ENCODE measurements at places on chromosomes 7 and 10.

GRCh38 chr7:28483908-28484605 lies 71.7 kb downstream of the CREB5 start:
- no peaks in the 10 kb centered on the region for H3K36me3 ChIP-seq
- no peaks in the 10 kb centered on the region for H3K4me1 ChIP-seq
- no peak overlapping the region for H3K4me3 ChIP-seq

- DNase-seq = no peak
- H3K27me3 ChIP-seq = no peaks in the 10 kb centered on the region
- H3K36me3 ChIP-seq = no peaks in the 10 kb centered on the region
- H3K4me3 ChIP-seq = no peak overlapping the region
- no peak overlapping the region for H3K27ac ChIP-seq
- no peaks in the 10 kb centered on the region for H3K4me1 ChIP-seq
Observed at GRCh38 chr7:84647797-84648757, 453.5 kb upstream of the SEMA3A start.

DNA sequence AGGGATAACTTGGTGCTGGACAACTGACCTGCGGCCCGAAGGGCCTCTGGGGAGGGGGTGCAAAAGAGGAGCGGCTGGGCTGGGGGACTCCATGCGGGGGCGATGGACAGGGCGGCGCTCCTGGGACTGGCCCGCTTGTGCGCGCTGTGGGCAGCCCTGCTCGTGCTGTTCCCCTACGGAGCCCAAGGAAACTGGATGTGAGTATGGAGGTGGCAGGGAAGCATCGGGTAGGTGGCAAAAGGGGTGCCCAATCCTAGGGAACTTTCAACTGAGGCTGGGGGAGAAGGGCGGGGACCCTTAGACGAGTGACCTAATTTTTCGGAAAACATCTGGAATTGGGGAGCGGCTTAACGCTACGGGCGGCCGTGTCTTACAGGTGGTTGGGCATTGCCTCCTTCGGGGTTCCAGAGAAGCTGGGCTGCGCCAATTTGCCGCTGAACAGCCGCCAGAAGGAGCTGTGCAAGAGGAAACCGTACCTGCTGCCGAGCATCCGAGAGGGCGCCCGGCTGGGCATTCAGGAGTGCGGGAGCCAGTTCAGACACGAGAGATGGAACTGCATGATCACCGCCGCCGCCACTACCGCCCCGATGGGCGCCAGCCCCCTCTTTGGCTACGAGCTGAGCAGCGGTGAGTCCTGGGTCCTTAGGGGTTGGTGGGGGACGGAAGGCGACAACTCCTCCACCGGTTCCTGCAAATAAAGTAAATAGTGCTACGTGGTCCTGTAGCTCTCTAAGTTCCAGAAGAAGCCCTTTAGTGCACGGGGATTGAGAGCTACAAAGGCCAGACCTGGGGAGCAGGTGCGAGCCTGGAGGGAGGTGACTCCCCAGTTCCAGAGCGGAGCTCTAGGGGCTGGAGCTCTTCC lies 622 bp downstream of the WNT16 start:
- no peaks in the 10 kb centered on the region for H3K36me3 ChIP-seq
- peak; percentile 38 for DNase-seq
- peaks cover 46% of the 10 kb centered on the region for H3K27me3 ChIP-seq
- H3K27ac ChIP-seq = no peak overlapping the region

GRCh38 chr7:148408307-148408706 lies 182.3 kb upstream of the C7orf33 start:
- no peaks in the 10 kb centered on the region for H3K36me3 ChIP-seq
- no peak overlapping the region for H3K4me3 ChIP-seq
- DNase-seq = no peak
- H3K4me1 ChIP-seq = no peaks in the 10 kb centered on the region

- no peak for DNase-seq
- no peak overlapping the region for H3K4me3 ChIP-seq
- H3K4me1 ChIP-seq = no peaks in the 10 kb centered on the region
Observed at GRCh38 chr7:132191418-132191817, 384.9 kb downstream of the PLXNA4 start.

DNA sequence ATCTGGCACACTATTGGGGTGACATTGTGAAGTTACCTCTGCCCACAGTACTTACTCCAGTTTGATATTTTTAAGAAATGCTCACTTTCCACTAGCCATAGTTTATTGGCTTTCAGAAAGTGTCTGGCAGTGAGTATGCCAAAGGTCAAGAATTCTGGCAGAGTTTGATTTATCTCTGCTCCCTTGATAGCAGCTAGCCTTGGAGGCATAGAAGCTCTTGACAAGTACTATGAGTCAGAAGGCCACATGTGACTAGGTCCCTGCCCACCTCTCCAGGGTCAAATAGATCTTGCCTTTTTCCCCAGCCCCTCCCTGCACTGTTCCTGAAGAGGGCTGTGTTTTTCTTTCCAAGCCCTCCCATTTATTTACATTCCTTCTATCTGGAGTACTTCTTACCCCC lies 202.2 kb downstream of the AUTS2 start:
- no peak for DNase-seq
- no peaks in the 10 kb centered on the region for H3K27me3 ChIP-seq
- H3K4me3 ChIP-seq = no peak overlapping the region
- peaks cover 6% of the 10 kb centered on the region for H3K4me1 ChIP-seq
- no peak overlapping the region for H3K27ac ChIP-seq
- H3K36me3 ChIP-seq = no peaks in the 10 kb centered on the region

DNA sequence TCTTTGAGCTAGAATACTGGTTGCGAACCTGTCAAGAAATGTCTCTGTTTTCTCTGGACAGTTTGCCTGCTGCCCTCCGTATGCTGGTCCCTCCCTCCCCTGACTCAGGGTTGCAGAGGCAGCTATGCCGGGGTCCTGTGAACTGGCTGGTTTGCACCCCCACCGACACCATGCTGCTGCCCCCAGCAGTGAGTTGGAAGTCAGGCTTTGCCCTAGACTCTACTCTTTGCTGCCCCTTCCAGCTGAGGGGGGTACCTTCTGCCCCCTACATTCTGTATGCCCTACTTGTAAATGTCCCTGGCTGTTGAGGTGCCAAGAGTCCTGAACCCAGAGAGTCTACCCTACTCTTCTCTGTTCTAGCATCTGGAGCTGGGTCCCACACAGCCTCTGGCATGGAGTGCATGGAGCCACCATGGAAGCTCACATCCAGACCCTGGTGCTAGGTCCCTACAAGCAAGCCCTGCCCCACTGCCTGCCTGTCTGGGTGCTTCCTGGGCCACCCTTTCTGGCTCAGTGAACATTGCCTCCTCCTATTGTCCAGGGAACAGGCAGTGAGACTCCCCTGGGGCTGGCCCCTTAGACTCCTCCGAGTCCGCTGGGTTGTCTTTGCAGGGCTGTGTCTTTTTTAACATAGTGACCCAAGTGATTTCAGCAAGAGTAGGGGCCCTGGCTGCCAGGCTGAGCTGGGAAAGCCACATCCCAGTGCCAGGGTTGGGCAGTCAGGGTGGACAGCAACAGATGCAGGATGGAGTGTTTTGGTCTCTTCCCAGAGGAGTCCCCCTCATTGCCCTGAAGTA lies 138.9 kb downstream of the ADCY1 start:
- no peaks in the 10 kb centered on the region for H3K27me3 ChIP-seq
- no peak for DNase-seq
- no peaks in the 10 kb centered on the region for H3K36me3 ChIP-seq
- H3K27ac ChIP-seq = no peak overlapping the region

- H3K27me3 ChIP-seq = no peaks in the 10 kb centered on the region
- H3K27ac ChIP-seq = no peak overlapping the region
- no peak for DNase-seq
- H3K36me3 ChIP-seq = peaks cover 42% of the 10 kb centered on the region
Observed at GRCh38 chr7:75054744-75055143, 18.9 kb downstream of the RCC1L start.

DNA sequence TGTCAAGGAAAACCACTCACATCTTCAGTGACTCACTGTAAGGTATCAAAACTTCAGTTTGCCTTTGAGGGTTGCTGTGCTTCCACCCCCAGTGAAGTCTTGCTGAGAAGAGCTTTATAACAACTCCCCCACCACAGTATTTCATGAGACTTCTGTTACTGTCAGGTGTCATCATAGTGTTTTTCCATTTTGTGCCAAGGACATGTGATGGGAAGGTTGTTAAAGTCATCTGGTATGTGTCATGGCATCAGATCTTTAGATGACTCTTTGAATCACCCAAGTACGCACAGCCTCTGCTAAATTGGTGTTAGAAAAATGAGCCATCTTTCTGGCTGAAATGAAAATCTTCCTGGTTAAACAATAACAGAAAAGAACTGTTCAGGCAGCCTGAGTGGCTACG lies 115.0 kb upstream of the CCDC6 start:
- no peak overlapping the region for H3K4me3 ChIP-seq
- no peak overlapping the region for H3K27ac ChIP-seq
- H3K4me1 ChIP-seq = no peaks in the 10 kb centered on the region
- H3K27me3 ChIP-seq = peaks cover 4% of the 10 kb centered on the region
- DNase-seq = no peak
- no peaks in the 10 kb centered on the region for H3K36me3 ChIP-seq

DNA sequence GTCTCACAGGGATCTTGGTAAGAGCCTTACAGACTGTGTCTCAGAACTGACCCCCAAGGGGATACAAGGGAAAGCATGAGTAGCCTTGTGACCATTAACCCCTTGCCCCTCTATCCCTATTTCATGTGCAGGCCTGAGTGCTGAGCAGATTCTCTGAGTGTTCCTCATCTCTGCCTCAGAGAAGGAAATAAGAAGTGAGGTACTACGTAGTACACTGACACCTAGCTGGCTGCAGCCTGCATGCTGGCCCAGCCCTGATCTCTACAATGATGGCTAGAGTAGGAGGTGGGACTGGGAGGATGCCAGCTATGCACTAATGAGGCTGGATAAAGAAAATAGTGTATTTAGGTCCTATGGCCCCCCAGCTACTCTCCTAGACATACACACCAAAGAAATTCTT lies 174.9 kb upstream of the HPS1 start:
- H3K27me3 ChIP-seq = no peaks in the 10 kb centered on the region
- no peak for DNase-seq
- no peak overlapping the region for H3K27ac ChIP-seq
- no peaks in the 10 kb centered on the region for H3K4me1 ChIP-seq

GRCh38 chr10:6875269-6875865 lies 295.3 kb upstream of the PRKCQ start:
- no peak for DNase-seq
- no peaks in the 10 kb centered on the region for H3K36me3 ChIP-seq
- H3K4me3 ChIP-seq = no peak overlapping the region
- H3K4me1 ChIP-seq = no peaks in the 10 kb centered on the region

DNA sequence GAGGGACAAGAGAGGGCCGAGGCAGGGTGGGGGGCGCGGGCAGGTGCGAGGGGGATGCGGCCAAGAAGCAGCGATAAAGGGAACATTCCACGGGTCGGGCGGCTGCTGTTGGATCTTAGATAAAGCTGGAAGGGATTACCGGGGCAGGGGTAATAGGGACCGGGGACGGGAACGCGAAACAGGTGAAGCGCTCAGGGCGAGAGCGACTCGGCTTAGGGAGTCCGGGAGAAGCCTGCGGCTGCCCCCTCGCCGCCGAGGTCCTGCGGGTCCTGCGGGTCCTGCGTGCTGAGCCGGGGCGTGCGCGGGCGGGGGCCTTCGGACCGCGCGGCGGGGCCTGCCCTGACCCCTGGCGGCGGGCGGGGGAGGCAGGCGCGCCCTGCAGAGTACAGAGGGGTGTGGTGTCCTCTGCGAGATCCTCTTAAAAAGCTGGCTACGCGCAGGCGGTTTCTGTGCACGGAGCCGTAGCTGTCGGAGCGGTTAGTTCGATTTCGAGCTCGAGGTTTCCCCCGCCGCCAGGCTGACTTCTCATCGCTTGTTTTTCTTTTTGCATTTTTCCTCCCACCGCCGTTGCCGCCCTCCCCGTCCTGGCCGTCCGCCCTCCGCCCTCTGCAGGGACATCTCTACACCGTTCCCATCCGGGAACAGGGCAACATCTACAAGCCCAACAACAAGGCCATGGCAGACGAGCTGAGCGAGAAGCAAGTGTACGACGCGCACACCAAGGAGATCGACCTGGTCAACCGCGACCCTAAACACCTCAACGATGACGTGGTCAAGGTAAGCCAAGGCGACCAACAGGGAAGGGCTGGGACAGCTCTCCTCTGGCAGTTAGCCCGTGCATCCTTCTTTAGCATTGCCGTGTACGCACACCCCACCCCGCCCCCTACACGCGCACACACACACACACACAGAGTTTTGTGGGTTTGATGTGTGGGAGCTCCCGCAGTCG lies 1.4 kb downstream of the CAV1 start:
- peaks cover 21% of the 10 kb centered on the region for H3K4me1 ChIP-seq
- no peaks in the 10 kb centered on the region for H3K36me3 ChIP-seq
- peak overlapping the region; percentile 78 for H3K4me3 ChIP-seq
- H3K27ac ChIP-seq = no peak overlapping the region
- H3K27me3 ChIP-seq = peaks cover 67% of the 10 kb centered on the region

DNA sequence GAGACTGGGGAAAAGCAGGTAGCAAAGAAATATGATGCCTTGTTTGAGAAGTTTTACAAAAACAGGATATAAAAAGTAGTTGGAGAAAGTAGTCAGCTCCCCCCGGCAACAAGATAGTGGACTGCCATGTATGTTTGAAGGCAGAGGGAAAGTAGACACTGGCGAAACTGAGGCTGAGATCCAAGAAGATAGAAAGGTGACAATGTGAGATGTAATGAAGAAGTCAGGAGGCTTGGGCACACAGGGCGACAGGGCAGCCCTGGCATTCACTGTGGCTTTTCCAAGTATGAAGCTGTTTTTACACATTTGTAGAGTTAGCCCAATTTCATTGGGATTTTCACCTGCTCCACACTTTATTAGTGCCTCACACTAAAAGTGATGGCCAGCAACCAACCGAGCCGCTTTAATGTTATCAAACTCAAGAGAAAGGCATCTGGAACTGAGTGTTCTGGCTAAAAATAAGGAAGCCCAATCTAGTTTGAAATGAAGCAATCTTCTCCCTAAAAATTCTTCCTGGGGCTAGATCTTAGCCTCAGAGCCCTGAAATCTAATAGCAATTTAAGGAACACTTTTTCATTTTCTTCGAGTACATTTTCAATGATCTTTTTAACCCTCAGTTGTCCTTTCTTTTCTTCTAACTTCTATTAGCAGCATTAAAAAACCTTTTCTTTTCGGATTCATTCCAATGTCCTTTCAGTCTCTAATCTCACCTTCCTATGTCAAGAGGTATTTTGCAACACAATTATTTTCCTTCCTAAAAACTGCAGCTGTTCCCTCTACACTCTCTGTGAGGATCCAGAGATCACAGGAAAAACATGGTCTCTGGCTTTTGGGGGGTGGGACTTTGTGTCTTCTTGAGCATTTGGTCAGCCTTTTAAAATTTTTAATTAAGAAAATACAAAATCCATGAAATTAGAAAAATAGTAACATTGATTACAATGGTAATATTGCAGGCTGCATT lies 108.0 kb downstream of the RNLS start:
- no peaks in the 10 kb centered on the region for H3K4me1 ChIP-seq
- no peaks in the 10 kb centered on the region for H3K36me3 ChIP-seq
- no peak overlapping the region for H3K27ac ChIP-seq

Measured in activated CD4-positive, alpha-beta memory T cell treated with anti-CD3 and anti-CD28 coated beads for 36 hours (primary cell).